Activated T-cell treated with anti-CD3 and anti-CD28 coated beads for 48 hours (primary cell): ENCODE measurements at places on chromosomes 4 and X.

- no peak for DNase-seq
These were observed 163.3 kb downstream of the PTCHD1 start for GRCh38 chrX:23497919-23498318.

- no peak for DNase-seq
These were observed 260.5 kb downstream of the TMA16 start for GRCh38 chr4:163755013-163755412.

DNA sequence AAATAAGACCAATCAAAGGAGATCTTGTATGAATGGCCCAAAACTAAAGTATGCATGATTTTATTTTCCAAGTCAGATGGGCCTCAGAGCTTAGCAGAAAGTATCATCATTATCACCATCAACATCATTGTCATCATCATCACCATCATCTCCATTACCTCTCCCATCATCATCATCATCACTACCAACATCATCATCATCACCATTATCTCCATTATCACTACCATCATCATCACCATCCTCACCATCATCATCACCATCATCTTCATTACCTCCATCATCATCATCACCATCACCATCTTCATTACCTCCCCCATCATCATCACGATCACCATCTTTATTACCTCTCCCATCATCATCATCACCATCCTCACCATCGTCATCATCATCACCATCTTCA lies 363.9 kb downstream of the DHRSX start:
- DNase-seq, result no peak

DNA sequence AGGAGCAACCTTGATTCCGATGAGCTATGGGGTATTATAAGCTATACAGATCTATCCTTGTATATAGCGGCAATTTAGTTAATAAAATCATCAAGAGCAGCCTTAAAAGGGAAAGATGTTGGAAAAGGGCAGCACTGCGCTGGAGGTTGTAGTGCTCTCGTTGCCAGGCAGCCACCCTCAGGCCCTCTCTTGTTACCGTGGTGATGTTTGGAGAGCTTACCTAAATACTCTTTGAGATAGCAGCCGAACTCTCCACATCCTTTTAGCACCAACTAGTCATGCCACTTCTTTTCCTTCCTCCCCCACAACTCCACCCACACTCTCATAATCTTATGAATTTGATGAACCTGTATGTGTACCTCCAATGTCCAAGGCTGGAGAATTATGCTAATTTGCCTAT lies 3.8 kb upstream of the RADX start:
- DNase-seq, result no peak
